NCI-H69 (cell line): ENCODE measurements at places on chromosomes 6 and 20.

GRCh38 chr20:45823949-45824835 lies 2.9 kb downstream of the TNNC2 start:
- DNase-seq, result peak; percentile 18

- no peak for DNase-seq
Observed at GRCh38 chr6:105476978-105477377, 74.1 kb upstream of the PREP start.

DNA sequence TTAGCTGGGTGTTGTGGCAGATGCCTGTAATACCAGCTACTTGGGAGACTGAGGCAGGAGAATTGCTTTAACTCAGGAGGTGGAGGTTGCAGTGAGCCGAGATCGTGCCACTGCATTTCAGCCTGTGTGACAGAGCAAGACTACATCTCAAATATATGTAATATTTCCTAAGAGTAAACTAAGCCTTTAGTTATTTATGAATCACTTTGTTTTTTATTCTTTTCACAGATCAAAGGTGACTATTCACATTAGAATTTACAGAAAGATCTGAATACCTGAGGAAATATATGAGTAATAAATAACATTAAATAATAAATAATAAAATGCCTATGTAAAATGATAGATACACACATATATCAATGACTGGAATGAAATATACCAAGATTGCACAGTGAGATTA lies 630.8 kb upstream of the IMPG1 start:
- no peak for DNase-seq

DNA sequence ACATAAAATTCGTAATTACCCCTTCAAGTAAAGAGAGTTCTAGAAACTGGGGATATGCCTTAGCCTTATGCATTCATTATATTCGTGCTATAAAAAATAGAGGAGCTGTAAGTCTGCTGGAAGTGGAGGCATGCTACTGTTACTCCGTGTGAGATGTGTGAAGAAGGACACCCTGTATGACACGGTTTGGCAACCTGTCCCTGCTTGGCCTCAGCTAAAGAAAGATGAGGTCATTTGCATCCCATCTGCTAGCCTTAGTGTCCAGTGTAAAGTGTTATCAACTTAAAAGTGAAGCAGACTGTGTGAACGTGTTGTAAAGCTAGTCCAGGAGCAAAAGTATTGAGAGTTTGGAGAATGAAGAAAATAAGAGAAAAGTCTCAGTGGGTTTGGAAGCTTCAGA lies 135.1 kb upstream of the RAB32 start:
- DNase-seq, result no peak

- no peak for DNase-seq
Observed at GRCh38 chr6:108074057-108074358, 533 bp downstream of the OSTM1 start.

- DNase-seq, result peak; percentile 32
Observed at GRCh38 chr6:125804264-125804663, 13.5 kb downstream of the NCOA7 start.
